ENCODE measurements at places on chromosomes 5 and 9.

- DNase-seq, result no peak
These were observed 68.3 kb downstream of the HTR4 start for GRCh38 chr5:148585988-148586387.

DNA sequence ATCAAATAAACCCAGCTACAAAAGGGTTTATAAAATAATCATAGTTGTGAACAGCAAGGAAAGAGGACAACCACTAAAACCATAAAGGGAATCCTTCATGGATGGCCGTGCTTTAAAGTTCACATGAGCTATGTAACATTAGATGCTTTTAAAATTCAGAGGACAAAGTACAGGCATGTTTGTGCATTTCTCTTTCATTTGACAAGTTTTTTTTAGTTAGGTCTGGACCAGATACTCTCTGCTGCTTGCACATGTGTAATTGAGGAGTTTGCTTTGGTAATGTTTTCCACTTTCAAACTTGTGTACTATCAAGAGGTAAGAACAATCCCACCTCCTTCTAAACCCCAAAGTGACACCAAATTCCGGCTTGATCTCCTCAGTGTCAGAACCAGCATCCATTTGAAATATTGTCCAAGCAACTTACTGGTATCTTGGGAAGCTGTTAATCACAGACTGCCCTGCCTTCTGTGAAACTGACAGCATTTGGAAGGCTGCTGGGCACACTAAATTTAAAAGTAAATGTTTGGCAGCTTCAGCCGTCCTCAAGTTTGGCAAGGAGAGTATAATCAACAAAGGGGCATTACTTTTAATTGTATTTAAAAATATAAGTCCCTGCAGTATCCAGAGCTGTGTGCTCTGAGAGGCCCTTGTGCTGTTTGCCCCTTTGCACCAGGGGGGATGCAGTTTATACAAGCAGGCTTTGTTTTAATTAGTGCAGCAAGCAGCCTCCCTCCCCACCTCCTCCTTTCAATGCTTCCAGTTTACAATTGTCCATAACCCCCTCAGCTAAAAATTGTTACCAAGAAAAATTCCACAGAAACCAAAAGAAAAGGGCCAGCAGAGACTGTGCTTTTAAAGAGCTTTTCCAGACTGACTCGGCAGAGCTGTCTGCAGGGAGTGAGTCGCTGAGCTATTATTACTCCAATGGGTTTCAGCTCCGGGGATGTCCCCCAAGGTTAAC lies 328.3 kb upstream of the MPDZ start:
- no peak for DNase-seq

DNA sequence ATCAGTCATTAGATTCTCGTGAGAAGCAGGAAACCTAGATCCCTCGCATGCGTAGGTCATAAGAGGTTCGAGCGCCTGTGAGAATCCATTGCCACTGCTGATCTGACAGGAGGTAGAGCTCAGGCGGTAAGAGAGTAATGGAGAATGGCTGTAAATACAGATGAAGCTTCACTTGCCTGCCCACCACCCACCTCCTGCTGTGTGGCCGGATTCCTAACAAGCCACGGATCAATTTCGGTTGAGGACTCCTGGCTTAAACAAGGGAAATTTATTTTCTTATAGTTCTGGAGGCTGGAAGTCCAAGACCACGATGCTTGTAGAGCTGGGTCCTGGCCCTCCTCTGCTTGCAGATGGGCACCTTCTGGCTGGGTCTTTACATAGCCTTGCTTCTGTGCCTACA lies 200.4 kb downstream of the PCSK5 start:
- no peak for DNase-seq

DNA sequence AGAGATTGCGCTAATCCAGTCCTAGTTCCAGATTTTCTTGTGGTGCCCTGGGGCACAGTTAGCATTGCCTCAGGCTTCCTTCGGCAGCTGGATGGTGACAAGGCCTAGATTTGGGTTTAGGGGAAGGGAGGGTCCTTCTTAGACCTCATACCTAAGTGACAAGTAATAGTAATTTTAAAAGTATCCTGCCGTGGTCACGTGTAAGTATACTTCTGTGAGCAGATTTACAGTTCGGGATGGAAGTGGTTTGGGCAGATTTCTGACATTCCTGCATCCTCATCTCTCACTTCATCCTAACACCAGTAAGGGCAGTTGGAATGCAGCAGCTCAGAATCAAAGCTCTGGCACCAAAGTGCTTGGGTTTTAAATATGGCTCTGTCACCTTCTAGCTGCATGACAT lies 71.6 kb downstream of the LRRC70 start:
- DNase-seq, result no peak

DNA sequence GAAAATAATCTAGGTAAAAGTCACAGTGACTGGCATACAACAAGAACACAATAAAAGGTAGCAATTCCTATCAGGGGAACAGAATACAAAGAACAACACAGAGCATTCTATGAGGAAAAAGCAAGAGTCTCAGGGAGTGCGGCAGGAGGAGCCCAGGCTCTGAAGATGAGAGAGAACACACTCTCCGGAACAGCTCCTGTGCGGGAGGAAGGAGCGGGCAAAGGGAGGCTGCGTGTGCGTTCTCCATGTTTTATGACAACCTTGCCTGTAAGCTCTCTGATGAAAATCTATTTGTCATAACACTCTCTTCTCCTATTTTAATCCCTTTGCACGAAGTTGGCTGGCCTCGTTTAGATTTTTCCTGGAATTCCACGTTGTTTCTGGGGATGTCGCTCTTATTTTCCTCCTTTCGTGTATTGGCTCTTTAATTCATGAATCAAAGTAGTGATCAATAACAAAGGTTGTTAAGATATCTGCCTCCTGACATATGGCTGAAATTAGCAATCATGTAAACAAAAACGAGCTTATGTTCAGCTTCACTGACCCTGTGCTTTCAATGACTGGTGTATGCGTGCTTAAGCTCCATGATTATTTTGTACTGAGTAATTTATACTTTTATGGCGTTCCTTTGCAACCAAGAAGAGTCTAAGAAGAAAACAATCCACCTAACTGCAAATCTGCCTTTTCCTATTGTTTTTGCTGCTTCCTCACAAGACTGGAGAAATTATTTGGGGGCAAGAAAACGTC lies 109.5 kb downstream of the MYO10 start:
- DNase-seq, result no peak

DNA sequence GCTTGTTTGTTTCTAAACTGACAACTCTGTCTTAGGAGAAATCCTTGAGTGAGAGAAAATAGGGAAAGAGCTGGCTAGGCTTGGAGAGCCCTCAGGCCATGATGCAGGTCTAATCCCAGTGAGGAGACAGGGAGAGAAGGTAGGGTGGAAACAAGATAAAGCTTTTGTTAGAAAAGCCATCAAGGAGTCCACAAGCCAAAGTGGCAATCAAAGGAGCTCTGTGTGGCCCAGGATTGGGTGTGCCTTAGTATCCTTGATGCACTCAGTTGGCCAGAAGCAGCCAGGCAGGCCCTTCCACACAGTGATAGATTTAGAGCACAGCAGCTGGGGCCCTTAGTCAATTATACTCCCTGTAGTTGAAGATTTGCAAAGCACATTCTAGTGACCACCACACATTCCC lies 73.9 kb downstream of the ALDH7A1 start:
- no peak for DNase-seq

- DNase-seq, result no peak
These were observed 22.1 kb upstream of the MATR3 start for GRCh38 chr5:139271201-139272027.

GRCh38 chr9:131658377-131659129 lies 81.3 kb downstream of the RAPGEF1 start:
- DNase-seq, result no peak

- no peak for DNase-seq
These were observed 53.8 kb downstream of the GCNT1 start for GRCh38 chr9:76512826-76513225.

GRCh38 chr5:153350175-153350883 lies 140.1 kb upstream of the GRIA1 start:
- no peak for DNase-seq
